ENCODE measurements at places on chromosomes 4 and X. TPM values are rescaled to one million over a fixed set of nuclear protein-coding genes. Genes with fewer than 3 reads are reported as not detected.

Gene BTC
- 2.4 TPM for total RNA-seq

Gene GAGE12H
- total RNA-seq: not detected

Gene SLC9B1
- 1.0 TPM for total RNA-seq

Gene KDM5C
- 151 TPM for total RNA-seq

Gene UGT2B15
- not detected for total RNA-seq

Gene VCX2
- not detected for total RNA-seq

Gene MAGEB2
- not detected for total RNA-seq

Gene RIPPLY1
- 0.13 TPM for total RNA-seq

Gene ANXA3
- total RNA-seq: 1,062 TPM

Gene PORCN
- total RNA-seq: 46.2 TPM

Gene WDFY3
- total RNA-seq: 33.2 TPM

Gene SSX4B
- not detected for total RNA-seq

Gene SPANXN3
- not detected for total RNA-seq

Gene HTT
- 24.0 TPM for total RNA-seq

Gene FREM3
- total RNA-seq: not detected

Measured in bronchial epithelial cell (primary cell).